ENCODE measurements at places on chromosomes 12 and 14.

DNA sequence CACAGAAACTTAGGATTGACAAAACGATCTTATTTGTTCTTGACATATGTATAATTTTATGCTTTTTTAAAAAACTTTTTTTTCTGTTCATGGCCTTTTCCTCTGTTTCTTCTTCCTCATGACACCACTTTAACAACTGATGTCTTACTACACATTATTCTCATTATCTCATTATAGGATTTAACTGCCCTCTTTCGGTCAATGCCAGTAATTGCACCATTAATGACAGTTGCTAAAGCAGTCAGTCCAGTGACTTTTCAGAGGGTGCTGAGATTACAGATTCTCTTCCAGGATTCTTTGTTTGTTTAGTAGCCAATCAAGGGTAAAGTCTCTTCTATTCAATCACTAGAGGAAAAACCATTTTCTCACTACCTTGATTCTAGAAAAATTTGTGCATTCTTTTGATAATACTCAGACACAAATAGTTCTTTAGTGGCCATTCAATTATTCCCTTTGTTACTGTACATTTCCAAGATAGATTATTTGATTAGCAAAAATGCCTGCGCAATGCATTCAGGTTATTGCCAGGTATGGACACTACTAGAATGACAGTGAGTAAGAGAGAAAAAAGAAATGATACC is 50.1 kb downstream of the KLRG1 start:
- DNase-seq = peak; percentile 14

- DNase-seq = no peak
Observed at GRCh38 chr14:53958628-53959027, 2.0 kb upstream of the BMP4 start.

- DNase-seq = peak; percentile 87
Observed at GRCh38 chr12:12376646-12377448, 20.0 kb downstream of the BORCS5 start.

GRCh38 chr14:59313144-59313651 is 124.7 kb downstream of the DAAM1 start:
- DNase-seq = no peak

- no peak for DNase-seq
Observed at GRCh38 chr12:53989227-53990113, 4.5 kb downstream of the HOXC10 start.

- peak; percentile 3 for DNase-seq
Observed at GRCh38 chr14:78005325-78005724, 164.8 kb upstream of the NRXN3 start.

DNA sequence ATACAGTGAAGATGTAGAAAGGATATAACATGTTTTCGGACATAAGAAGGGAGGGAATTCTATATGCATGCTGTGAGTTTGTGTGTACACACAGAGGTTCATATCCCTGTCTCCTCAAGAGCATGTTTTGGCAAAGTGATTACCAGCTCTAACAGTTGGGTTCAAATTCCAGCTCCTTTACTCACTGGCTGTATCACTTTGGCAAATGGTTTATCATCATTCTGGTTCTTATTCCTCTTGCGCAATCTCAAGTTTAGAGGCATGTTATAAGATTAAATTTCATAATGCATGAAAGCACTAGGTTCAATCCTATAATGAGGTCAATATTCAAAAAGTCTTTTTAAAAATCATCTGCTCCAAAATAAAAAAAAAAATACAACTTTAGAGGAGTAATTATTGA is 107.7 kb upstream of the LRFN5 start:
- no peak for DNase-seq

DNA sequence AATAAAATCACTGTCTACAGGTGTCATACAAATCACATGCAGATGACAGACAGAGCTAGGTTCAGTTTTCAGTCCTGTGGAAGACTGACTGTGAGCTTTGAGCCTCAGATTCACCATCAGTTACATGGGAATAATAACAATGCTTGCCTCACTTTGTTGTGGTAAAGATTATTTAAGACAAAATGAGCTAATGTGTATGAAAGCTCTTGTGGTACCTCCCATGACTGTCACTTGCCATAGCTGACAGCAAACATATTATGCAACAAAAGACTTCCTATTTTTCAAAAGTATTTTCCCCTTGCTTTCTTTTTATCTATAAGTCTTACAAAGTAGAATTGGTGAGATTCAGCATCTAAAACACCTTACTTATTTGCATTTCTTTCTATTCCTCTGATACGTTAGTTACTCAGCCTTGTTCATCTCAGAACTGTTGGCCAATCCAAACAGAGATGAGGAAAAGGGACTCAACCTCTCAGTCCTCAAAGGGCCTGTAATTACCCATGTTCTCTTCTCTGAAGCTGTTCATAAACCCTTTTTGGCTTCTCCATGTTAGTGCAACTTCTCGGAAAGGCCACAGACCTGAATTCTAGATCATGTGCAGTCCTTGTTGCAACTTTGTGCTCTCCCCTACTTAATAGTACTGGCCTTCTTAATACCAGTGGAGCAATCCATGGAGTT is 8.8 kb upstream of the DDHD1 start:
- no peak for DNase-seq

DNA sequence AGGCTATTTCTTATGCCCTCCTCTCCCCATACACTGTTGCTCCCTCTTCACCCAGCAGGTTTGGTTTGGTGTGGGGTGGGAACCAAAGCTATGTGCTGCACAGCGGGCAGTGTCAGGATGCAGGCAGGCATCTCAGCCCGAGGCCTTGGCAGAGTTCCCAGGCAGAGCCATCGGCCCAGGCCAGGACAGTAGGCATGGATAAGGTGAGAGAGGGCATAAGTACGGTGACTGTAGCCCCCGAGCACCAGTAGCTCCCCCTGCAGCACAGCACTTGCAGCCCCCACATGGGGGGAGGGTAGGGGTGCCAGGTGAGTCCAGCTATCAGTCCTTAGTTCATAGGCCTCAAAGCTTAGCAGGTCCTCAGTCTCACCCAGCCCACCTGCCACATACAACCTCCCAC is 7.2 kb downstream of the KLHL33 start:
- no peak for DNase-seq

GRCh38 chr14:28755198-28755815 is 11.3 kb upstream of the FOXG1 start:
- no peak for DNase-seq

DNA sequence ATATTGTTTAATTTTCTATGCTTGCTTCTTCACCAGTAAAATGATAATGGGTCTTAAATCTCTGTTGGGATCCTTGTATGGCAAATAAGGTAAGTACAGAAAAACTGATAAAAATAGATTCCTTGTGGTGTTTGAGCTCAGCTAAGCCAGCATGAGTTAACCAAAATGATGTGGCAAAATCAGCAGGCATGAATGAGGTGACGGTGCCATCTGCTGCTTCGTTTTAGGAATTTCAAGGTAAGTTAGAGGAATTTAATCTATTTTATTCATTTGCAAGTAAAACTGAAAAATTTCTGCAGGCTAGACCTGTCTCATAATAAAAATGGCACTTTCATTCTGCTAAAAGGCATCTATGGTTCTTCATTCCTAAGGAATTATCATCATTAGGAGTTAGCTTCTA is 10.0 kb upstream of the CLEC7A start:
- DNase-seq = no peak

DNA sequence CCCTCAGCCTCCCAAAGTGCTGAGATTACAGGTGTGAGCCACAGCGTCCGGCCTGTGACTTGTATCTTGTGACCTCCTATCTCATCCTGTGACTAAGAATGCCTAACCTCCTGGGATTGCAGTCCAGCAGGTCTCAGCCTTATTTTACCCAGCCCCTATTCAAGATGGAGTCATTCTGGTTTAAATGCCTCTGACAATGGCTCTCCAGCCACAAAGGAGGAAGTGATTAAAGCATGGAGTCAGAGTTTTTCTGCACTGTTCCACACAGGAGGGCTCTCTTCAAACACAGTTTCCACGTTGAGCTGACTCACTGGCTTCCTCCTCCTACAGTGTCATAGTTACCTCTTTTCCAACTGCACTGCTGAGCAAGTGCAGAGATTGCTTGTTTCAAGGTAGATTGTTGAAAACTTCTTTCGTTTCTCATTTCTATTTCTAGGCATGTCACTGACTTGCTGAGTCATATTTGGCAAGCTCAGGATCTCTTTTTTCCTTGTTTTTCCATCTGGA is 383.8 kb downstream of the PCNX1 start:
- no peak for DNase-seq

GRCh38 chr14:81211844-81212243 is 8.9 kb downstream of the GTF2A1 start:
- DNase-seq = no peak

Data from NCI-H2029 (cell line).